ENCODE measurements at places on chromosomes 5 and 9.
A peak's percentile ranks its signal among the peaks of the same experiment; 100 is the strongest.

GRCh38 chr5:32206509-32207354 lies 32.6 kb upstream of the GOLPH3 start:
- no peak for DNase-seq

DNA sequence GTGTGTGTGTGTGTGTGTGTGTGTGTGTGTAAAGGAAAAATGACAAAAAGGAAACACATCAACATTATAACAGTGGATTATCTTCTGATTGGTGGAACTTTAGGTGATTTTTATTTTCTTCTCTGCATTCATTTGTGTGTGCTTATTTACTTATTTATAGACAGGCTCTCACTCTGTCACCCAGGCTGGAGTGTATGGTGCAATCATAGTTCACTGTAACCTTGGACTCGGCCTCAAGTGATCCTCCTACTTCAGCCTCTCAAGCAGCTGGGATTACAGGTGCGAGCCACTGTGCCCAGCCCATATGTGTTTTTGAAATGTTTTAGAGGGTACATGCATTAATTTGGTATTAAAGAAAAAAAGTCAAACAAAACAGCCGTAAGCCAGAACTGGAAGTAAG lies 39.1 kb downstream of the FAT2 start:
- no peak for DNase-seq

GRCh38 chr5:123929055-123929474 lies 417.1 kb downstream of the CSNK1G3 start:
- DNase-seq, result no peak

- DNase-seq, result no peak
These were observed 32.0 kb downstream of the PTGS1 start for GRCh38 chr9:122402874-122403273.

DNA sequence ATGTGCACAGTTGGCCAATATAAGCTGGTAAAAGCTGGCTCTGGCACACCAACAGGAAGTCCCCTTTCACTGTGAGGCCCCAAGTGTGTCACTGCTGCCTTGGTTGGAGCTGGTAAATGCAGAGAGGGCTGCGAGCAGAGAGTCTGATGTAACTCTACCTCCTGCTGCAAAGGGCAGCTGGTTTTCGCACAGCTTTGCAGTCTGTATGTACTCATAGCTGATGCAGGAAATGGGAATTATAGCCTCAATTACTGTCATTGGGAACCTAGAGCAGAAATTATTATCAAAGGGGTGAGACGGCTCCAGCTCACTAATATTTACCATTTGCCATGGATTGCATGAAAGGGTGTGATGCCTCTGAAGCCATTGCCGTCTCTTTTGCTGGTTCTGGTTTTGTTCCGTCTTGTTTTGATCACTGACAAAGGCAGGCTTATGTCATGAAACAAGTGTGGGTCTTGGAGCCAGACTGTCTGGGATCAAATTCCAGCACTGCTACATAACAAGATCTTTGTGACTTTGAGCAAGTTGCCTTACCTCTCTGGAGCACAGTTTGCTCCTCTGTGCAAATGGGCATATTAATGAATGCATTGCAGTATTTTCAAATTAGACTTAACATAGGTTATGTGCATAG lies 124.3 kb upstream of the SLC25A48 start:
- DNase-seq, result peak; percentile 44

DNA sequence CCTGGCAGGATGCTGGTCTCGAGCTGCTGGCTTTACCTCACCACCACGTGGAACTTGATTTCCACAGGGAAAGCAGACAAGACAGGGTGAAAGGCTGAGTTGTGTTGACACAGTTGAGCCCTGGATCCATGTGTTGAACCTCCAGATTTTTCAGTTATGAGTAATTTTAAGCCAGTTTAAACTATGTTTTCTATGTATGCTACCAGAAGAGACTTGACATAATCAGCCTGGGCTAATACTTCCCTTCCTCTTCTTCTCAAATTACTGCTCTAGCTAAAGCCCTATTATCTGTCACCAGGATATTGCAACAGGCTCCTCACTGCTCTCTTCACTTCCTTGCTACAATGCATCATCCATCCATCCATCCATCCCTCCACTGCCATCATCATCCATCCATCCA lies 12.0 kb upstream of the PHYKPL start:
- DNase-seq, result no peak

DNA sequence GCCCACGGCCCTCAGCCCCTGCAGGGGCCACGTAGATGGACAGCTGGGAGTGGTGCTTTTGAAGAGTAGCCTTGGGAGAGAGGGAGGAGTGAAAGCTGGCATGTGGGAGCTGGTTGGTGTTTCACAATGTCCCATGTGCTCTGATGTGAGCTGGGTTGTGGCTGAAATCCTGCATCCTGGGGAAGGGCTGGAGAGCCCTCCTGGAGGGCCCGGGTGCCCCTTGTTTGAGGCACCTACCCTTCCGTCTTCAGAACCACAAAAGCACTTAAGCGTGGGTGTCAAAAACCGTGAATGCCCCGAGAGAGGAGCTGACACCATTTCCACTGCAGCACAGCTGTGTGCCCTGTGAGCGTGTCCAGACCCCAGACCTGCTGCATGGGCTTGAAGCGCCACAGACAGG lies 199.1 kb upstream of the ZNF618 start:
- DNase-seq, result no peak

GRCh38 chr5:78726571-78726970 lies 78.0 kb upstream of the LHFPL2 start:
- no peak for DNase-seq

DNA sequence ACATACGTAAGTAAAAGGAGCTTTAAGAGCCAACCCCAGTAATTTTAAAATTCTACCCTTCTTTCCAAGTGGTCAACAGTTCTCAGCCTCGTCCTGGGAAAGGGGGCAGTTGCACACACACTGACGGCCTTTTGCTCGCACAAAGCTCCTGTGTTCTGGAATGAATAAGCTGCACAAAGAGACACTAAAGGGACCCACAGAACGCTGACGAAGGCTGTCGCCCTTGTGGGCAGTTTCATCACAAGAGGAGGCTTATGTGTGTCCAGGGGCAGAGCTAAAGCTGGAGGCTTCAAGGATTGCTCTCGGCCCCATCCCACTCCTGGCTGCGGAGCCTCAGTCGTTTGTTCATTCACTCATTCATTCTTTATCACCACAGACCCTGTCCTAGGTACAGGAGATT lies 67.0 kb upstream of the NEK6 start:
- no peak for DNase-seq

DNA sequence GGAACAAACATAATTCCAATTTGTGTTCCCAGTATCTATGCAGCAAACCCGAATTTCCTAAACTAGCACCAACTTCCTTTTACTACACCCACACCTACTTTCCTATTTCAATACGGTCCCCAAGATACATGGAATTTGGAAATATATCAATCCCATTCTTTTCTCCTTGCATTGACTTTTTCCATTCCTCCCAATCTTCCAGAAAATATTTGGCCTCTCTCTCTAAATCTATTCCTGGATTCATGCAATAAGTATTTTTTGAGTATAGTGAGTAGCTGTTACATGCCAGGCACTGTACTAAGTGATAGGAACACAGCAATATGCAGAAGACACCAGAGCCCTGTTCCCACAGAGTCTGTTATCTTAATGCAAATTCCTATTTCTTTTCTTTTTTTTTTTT lies 216.2 kb upstream of the PIK3R1 start:
- no peak for DNase-seq

DNA sequence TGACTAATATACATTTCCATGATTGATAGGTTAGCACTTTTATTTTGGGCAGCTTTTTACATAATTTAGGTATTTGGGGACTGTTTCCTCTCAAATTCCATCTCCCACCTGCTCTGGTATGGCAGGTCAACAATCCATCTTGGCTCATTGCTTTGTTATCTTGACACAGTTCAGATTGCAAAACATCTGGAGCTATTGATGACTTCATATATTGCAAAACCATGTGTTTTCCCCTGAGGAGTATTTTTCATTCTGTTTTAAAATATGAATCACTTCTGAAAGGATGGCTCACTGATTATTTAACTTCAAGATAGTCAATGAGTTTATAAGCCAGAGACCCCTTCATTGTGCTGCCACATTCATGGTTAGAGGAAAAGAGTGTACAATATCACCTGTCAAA lies 1206.0 kb upstream of the C9orf72 start:
- no peak for DNase-seq

DNA sequence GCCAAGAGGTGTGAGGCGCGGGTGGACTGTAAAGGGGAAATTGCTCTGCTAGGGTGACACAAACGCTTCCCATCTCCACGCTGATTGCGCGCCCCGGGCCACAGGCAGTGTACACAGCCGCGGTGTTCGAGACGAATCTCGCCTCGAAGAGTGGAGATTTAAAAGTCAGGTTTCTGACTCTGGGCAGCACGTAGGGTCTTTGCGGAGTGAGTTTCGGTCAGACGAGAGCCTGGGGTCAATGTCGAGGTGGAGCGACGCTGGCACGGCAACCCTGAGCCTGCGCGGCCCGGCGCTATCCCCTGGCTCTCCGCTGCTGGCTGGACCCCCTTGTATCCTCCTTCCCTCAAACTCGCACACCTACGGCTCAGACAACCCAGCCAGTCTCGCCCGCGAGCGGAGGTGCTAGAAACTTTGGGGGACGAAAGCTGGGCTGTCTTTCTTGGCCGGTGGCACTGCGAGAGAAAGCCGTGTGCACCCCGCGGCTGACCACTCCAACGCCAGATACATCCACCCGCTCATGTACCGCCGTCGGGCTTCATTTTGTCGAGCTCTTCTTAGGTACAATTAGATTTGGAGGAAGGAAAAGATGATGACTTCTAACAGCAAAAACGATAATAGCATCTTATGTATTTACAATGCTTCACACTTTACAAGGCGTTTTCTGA lies 5.4 kb upstream of the FOXB2 start:
- no peak for DNase-seq

- no peak for DNase-seq
These were observed 48.9 kb upstream of the CPEB4 start for GRCh38 chr5:173839117-173839713.

DNA sequence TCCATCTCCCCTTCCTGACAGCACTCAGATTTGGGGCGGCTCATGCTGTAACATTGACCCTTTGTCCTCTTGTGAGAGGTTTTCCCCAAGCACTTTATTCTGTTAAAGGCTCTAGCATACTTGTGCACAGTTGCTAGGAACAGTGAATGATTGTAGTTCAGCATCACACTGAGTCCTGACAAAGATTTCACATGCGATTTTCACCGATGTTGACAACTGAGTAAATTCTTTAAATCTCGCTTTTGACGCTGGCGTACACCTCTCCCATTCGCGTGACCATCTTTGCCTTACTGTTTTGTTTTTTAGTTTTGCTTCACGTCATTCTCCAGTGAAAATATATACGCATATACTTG lies 780 bp downstream of the CDC37L1 start:
- DNase-seq, result no peak

- DNase-seq, result no peak
These were observed 85.4 kb downstream of the YTHDC2 start for GRCh38 chr5:113598926-113599325.
